ENCODE measurements at places on chromosomes 11 and 22. TPM values are rescaled to one million over a fixed set of nuclear protein-coding genes. Genes with fewer than 3 reads are reported as not detected.

DNA sequence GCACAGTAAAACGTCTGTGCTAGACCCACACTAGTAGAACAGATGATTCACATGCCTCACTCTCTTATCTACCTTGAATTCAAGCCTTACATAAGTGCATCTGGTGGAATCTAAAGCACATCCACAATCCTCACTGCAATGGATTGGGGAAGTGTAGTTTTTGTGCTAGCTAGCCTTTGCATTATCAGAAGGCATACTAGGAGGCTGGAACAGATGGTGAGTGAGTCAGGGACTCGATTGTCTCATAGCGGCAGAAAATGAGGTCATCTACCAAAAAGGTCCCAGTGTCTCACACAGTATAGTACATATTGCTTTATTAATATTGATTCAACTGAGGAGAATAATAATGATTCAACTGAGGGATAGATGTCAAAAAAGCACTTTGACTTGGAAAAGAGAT, 9.3 kb downstream of the MSANTD4 start:
- H3K4me3 ChIP-seq = no peak overlapping the region
- DNase-seq = no peak
- no peaks in the 10 kb centered on the region for H3K27me3 ChIP-seq
- H3K27ac ChIP-seq = no peak overlapping the region
- H3K36me3 ChIP-seq = peaks cover 50% of the 10 kb centered on the region

The RASSF10 gene
- total RNA-seq = not detected

The CCDC82 gene
- 28.3 TPM for total RNA-seq

DNA sequence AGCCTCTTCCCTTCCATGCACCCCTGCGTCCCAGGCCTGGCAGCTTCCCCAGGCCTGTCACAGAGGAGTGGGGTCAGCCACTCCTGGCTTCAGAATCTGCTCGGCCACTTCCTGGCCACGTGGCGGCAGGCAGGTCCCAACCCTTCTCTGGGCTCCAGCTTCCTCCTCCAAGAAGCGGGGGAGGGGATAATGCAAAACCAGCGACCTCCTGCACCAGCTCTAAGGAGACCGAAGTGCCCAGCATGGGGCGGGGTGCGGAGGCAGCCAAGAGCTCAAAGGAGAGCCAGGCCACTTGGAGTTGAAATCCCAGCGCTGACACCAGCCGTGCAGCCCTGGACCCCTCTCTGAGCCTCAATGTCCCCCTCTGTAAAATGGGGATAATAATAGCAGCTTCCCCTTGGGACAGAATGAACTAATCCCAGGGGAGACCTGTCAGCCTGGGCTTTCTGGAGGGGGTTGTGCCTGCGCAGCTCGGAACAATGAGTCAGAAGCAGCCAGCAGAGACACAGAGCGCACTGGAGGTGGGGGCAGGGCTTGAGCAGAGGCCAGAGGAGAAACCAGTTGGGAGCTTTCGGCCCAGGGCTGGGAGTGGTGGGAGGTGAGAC, 22.8 kb upstream of the PICK1 start:
- H3K27ac ChIP-seq = no peak overlapping the region
- H3K27me3 ChIP-seq = no peaks in the 10 kb centered on the region
- DNase-seq = no peak
- peaks cover 2% of the 10 kb centered on the region for H3K36me3 ChIP-seq
- no peaks in the 10 kb centered on the region for H3K4me1 ChIP-seq

DNA sequence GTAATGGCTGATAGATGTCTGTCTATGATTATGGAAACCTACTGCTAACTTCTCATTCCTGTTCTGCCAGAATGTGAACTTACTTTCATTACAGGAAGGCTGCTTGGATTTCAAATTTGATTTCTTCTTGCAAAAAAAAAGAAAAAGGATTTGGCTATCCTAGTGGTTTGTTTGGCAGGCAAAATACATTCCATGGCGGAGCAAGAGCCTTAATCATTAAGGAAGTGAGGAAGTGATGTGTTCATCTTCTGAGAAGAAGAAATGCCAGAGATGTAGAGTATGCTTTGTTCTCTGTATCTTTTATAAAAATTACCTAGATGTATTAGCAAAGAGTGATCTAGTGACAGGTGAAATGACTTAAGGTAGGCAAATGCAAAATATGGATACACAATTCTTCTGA, 356.3 kb downstream of the SOX6 start:
- peaks cover 5% of the 10 kb centered on the region for H3K27me3 ChIP-seq
- no peaks in the 10 kb centered on the region for H3K36me3 ChIP-seq
- H3K4me3 ChIP-seq = no peak overlapping the region

DNA sequence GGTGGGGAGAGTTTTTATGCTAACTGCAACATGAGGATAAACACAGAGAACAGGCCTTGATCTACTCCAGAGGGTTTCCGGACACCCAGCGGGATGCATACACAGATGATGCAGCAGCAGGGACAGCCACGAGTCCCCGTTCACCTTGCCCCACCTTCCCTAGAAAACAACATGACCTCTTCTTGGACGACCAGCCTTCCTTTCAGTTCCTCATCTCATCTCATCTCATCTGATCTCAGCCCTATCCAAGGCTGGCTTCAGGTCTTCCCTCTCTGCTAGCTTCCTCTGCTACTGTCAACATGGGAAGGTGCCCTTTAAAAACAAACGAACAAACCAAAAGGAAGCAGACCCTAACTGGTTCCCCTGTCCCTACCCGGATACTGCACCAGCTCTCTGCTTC, 1356.2 kb downstream of the TBC1D22A start:
- H3K4me3 ChIP-seq = no peak overlapping the region
- peaks cover 3% of the 10 kb centered on the region for H3K27me3 ChIP-seq
- no peak overlapping the region for H3K27ac ChIP-seq
- H3K4me1 ChIP-seq = no peaks in the 10 kb centered on the region
- no peaks in the 10 kb centered on the region for H3K36me3 ChIP-seq

GRCh38 chr11:20771681-20772080, 102.3 kb downstream of the NELL1 start:
- DNase-seq = no peak
- peaks cover 4% of the 10 kb centered on the region for H3K27me3 ChIP-seq
- H3K4me3 ChIP-seq = no peak overlapping the region
- H3K27ac ChIP-seq = no peak overlapping the region
- H3K36me3 ChIP-seq = no peaks in the 10 kb centered on the region
- no peaks in the 10 kb centered on the region for H3K4me1 ChIP-seq

GRCh38 chr22:38109371-38110001, 998 bp downstream of the BAIAP2L2 start:
- H3K27me3 ChIP-seq = no peaks in the 10 kb centered on the region
- peaks cover 4% of the 10 kb centered on the region for H3K4me1 ChIP-seq
- H3K27ac ChIP-seq = no peak overlapping the region
- DNase-seq = no peak

DNA sequence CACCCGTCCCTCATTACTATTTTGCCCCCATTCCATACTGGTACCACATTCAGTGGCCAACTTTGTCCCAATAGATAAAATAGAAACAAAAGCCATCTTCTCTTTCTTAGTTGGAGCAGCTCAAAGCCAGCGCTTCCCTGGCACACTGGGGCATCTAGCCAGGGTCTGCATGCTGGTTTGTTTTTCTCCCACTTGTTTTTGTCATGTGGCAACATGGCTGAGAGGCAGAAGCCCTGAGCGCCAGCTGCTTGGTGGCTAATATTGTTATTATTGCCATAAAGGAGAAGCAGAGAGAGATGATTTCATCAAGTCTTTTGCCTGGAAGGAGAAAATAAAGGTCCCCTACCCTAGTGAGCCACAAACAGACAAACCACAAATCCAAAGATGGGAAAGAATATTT, 48.4 kb upstream of the CRTAM start:
- H3K27ac ChIP-seq = no peak overlapping the region
- DNase-seq = no peak
- peaks cover 5% of the 10 kb centered on the region for H3K36me3 ChIP-seq
- H3K4me1 ChIP-seq = peaks cover 3% of the 10 kb centered on the region
- H3K27me3 ChIP-seq = no peaks in the 10 kb centered on the region
- no peak overlapping the region for H3K4me3 ChIP-seq

DNA sequence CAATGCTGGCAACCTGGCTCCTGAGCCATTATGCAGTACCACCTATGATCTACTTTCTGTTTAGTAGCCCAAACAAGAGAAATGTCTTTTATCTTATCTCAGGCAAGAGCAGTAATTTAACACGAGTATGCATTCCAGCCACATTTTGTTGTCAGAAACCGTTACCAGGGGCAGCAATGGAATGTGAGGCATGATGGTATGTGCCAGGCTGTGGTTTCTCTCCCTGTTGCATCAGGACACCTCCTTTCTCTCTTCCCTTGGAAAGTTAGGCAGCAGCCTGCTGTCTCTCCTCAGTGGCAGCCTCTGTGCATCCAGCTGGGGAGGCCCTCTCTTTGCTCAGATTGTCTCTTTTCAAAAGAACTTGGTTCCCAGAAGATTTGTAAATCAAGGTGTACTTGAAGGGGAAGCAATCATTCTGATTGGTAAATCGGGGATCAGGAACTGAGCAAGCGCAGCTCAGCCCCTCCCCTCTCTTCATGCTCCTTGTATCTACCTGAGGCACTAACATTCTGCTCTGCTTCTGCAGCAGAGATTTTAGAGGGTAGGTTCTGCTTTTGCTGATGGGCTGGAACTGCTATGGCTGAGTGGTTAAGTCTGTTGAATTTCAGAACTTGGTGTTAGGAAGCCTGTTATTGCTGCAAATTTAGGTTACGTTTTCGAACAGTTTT, 229.2 kb downstream of the ADAMTS15 start:
- no peaks in the 10 kb centered on the region for H3K4me1 ChIP-seq
- no peaks in the 10 kb centered on the region for H3K36me3 ChIP-seq
- no peak overlapping the region for H3K27ac ChIP-seq
- no peak overlapping the region for H3K4me3 ChIP-seq
- DNase-seq = no peak

The POU2AF3 gene
- total RNA-seq = not detected

- H3K4me3 ChIP-seq = no peak overlapping the region
- no peaks in the 10 kb centered on the region for H3K36me3 ChIP-seq
- H3K27me3 ChIP-seq = no peaks in the 10 kb centered on the region
- DNase-seq = no peak
Measured at GRCh38 chr11:69653406-69653960, 12.5 kb downstream of the CCND1 start.

DNA sequence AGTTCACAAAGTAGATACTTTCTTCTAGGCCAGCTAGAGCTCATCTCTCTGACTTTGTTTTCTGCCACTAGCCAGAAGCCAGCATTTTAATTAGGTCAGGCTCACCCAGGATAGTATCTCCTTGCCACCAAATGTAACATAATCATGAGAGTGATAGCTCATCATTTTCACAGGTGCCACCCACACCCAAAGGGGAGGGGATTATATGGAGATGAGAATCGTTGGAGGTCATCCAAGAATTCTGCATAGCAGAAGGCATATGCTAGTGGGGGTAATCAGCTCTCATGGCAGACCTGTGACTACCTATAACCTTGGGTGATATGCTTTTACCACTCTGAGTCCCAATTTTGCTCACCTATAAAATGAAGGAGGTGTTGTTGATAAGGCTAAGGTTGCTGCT, 523.0 kb downstream of the METTL15 start:
- H3K4me1 ChIP-seq = no peaks in the 10 kb centered on the region
- peaks cover 5% of the 10 kb centered on the region for H3K27me3 ChIP-seq
- H3K4me3 ChIP-seq = no peak overlapping the region

DNA sequence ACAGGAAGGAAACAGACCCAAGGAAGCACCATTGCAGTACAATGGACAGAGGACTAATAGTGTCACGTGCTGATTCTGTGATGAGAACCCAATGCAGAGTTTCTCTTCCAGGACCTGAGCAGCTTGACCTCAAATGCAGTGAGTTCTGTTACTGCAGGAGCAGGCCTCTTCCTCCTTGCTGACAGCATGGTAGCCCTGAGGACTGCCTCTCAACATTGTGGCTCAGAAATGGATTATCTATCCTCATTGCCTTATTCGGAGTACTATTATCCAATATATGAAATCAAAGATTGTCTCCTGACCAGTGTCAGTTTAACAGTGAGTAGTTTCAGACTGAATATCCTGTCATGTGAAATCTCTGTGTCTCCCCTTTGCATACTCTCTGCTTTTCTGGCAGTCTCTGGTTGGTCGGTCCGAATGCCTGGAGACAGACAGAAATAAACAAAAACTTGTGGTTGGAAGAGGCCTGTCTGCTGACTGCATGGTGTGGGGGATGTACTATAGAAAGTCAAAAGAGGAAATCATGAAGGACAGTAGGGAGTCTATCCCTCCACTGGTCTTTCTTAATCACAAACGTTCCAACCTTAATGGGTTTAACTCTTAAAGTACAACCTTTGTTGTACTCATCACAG, 6.9 kb upstream of the MS4A14 start:
- H3K27me3 ChIP-seq = peaks cover under 1% of the 10 kb centered on the region
- H3K4me1 ChIP-seq = no peaks in the 10 kb centered on the region
- H3K36me3 ChIP-seq = no peaks in the 10 kb centered on the region
- H3K27ac ChIP-seq = no peak overlapping the region
- H3K4me3 ChIP-seq = no peak overlapping the region

DNA sequence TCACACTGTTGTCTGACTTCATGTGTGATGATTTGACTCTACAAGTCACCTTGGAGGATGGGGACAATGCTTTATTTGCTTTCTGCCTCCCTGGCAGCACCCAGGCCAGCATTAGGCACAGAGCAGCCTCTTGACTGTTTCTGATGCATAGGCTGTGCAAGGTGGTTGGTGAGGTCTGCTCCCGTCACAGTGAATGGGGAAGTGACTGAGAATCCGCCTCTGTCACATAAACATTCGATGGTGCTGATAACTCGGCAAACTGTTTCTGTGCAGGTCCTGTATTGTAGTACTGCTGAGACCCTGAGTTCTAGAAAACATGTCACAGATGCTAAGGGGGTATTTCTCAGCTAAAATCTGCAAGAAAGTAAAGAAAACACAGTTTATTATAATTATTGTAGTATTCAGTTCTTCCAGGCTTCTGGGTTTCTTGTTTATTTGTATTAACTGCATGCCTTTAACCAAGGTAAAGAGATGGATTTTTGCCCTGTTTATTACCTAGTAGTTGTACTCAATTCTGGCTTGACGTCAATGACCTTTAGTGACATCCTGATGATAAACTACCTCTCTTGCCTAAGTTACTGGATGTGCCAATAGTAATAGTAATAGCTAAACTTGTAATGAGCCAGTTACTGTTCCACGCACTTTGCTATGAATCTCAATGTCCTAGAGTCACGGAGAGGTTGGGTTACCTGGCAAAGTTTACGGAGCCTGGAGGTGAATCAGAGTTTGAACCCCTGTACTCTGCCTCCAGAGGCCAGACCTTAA, 24.8 kb upstream of the RCN1 start:
- H3K4me3 ChIP-seq = no peak overlapping the region
- H3K4me1 ChIP-seq = no peaks in the 10 kb centered on the region
- no peak overlapping the region for H3K27ac ChIP-seq
- DNase-seq = no peak
- peaks cover 25% of the 10 kb centered on the region for H3K27me3 ChIP-seq
- no peaks in the 10 kb centered on the region for H3K36me3 ChIP-seq
